Left lung (tissue), 14 donors: ENCODE measurements at places on chromosomes 13 and 19. TPM values are rescaled to one million over a fixed set of nuclear protein-coding genes. Genes with fewer than 3 reads are reported as not detected.

The PCDH17 gene
- total RNA-seq = 44.1 TPM

The ANKRD24 gene
- 0.58 TPM for total RNA-seq

The ZNF439 gene
- total RNA-seq = 7.6 TPM

The NLRP7 gene
- not detected for total RNA-seq

The CNFN gene
- total RNA-seq = 1.2 TPM

The OLFM4 gene
- total RNA-seq = 1.6 TPM

The MADCAM1 gene
- not detected for total RNA-seq

The URAD gene
- total RNA-seq = not detected

The SPACA4 gene
- not detected for total RNA-seq

The PGLYRP1 gene
- total RNA-seq = 6.3 TPM

The CASP14 gene
- not detected for total RNA-seq
